Smooth muscle cell of bladder (primary cell): ENCODE measurements at places on chromosomes 16 and 17. TPM values are rescaled to one million over a fixed set of nuclear protein-coding genes. Genes with fewer than 3 reads are reported as not detected.

HSF5 gene
- not detected in 2 replicates for total RNA-seq

ZPBP2 gene
- total RNA-seq, result not detected in 2 replicates

ANKFN1 gene
- 0.14 TPM in 1 of 2 replicates, not detected in the other for total RNA-seq

PRM1 gene
- not detected in 2 replicates for total RNA-seq

CA7 gene
- not detected in 2 replicates for total RNA-seq

MILR1 gene
- 6.7 and 8.5 TPM in 2 replicates for total RNA-seq

TPSG1 gene
- total RNA-seq, result not detected in 2 replicates

FOXJ1 gene
- total RNA-seq, result not detected in 2 replicates

FAM83G gene
- total RNA-seq, result 5.5 and 8.8 TPM in 2 replicates

SEC14L5 gene
- total RNA-seq, result 0.09 and 0.28 TPM in 2 replicates

NOXO1 gene
- total RNA-seq, result 0.14 TPM in 1 of 2 replicates, not detected in the other

CHST6 gene
- total RNA-seq, result 1.6 and 1.7 TPM in 2 replicates

KRT36 gene
- not detected in 2 replicates for total RNA-seq

UMOD gene
- not detected in 2 replicates for total RNA-seq

TBX21 gene
- 0.09 and 0.14 TPM in 2 replicates for total RNA-seq

SEPHS2 gene
- total RNA-seq, result 11.1 and 13.7 TPM in 2 replicates

FN3K gene
- 4.6 and 4.9 TPM in 2 replicates for total RNA-seq

FSCN2 gene
- 0.71 and 1.9 TPM in 2 replicates for total RNA-seq

KRTAP2-3 gene
- total RNA-seq, result not detected in 2 replicates

MAP2K6 gene
- 0.65 and 4.0 TPM in 2 replicates for total RNA-seq

LIG3 gene
- 28.3 and 34.0 TPM in 2 replicates for total RNA-seq

HOXB5 gene
- not detected in 2 replicates for total RNA-seq

CD2BP2 gene
- 33.8 and 39.1 TPM in 2 replicates for total RNA-seq

AIPL1 gene
- total RNA-seq, result not detected in 2 replicates
